ENCODE measurements at places on chromosomes 4 and X. TPM values are rescaled to one million over a fixed set of nuclear protein-coding genes. Genes with fewer than 3 reads are reported as not detected.

DNA sequence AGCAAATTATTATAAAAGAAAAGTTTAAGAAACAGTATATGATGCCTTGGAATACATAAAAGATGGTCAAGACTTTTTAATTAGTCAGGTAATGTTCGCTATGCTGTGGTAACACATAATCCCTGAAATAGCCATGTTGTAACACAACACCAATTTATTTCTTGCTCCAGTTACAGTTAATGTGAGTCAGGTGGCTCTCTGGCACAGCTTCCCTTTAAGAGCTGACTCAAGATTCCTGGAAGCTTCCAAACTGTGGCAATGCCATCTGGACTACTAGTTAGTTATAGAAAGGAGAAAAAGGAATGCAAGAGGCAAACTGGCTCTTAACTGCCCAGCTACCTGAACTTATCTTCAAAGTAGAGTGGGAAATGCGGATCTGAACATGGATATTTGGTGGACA, 210.5 kb downstream of the CHM start:
- no peak overlapping the region for H3K4me3 ChIP-seq
- no peaks in the 10 kb centered on the region for H3K36me3 ChIP-seq
- no peaks in the 10 kb centered on the region for H3K27me3 ChIP-seq
- no peak for DNase-seq

DNA sequence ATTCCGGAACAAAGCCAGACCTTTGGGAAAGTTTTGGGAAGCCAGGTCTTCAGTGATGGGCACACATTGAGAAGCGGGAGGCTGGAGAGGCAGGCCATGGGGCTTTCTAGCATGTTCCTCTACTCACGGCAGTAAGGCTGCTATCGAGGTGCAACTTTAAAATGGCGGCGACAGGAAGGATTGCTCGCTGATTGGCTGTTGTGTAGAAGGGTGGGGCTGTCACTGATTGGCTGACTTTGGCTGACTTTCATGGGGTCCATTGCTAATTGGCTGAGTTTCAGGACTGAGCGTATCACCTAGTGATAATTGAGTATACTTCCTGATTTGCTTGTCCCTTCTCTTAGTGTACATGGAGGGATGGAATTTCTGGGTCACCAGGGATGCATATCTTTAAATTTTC, 19.7 kb upstream of the GLOD5 start:
- no peaks in the 10 kb centered on the region for H3K36me3 ChIP-seq
- no peaks in the 10 kb centered on the region for H3K27me3 ChIP-seq
- no peak overlapping the region for H3K27ac ChIP-seq
- H3K4me3 ChIP-seq = no peak overlapping the region
- DNase-seq = no peak

DNA sequence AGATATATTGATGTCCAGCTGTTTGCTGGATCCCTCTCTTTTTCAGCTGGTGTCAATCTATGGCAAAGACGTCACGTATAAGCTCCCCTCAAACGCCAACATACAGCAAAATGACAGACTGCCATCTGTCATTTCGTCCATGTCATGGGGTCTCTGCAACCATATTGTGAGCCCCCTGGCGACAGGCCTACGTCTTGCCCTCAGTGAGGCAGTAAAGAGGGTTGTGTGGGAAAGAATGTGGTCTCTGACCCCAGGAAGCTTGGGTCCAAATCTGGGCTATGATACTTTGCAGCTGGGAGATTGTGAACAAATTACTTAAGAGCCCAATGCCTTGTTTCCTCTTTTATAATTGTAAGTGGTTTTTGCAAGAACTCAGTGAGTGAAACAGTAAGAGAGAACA, 7.4 kb downstream of the SUPT20HL2 start:
- no peaks in the 10 kb centered on the region for H3K27me3 ChIP-seq
- H3K27ac ChIP-seq = no peak overlapping the region
- no peaks in the 10 kb centered on the region for H3K36me3 ChIP-seq
- peaks cover 2% of the 10 kb centered on the region for H3K4me1 ChIP-seq
- no peak overlapping the region for H3K4me3 ChIP-seq

GRCh38 chr4:42570221-42570620, 86.7 kb downstream of the ATP8A1 start:
- no peak overlapping the region for H3K4me3 ChIP-seq
- no peaks in the 10 kb centered on the region for H3K4me1 ChIP-seq
- no peak for DNase-seq
- peaks cover 4% of the 10 kb centered on the region for H3K36me3 ChIP-seq
- peak overlapping the region; percentile 54 for H3K27ac ChIP-seq

DNA sequence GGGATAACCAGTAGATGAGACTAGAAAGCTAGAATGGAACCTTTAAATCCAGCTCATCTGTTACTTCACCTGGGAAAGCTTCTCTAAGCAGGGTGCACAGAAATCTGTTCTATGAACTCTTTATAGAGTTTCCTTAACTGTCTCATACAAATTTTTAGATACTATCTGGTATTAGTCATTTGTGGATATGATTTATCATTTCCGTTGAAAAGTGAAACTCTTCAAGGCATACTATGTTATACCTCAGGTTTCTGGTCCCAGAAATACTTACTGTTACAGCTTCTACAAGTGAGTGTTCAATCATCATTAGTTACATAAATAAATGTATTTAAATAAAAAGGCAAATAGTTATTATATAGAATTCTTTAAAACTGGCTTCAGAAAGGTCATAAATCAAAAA, 298.3 kb upstream of the AGA start:
- DNase-seq = no peak
- peaks cover 6% of the 10 kb centered on the region for H3K4me1 ChIP-seq
- H3K27ac ChIP-seq = no peak overlapping the region

DNA sequence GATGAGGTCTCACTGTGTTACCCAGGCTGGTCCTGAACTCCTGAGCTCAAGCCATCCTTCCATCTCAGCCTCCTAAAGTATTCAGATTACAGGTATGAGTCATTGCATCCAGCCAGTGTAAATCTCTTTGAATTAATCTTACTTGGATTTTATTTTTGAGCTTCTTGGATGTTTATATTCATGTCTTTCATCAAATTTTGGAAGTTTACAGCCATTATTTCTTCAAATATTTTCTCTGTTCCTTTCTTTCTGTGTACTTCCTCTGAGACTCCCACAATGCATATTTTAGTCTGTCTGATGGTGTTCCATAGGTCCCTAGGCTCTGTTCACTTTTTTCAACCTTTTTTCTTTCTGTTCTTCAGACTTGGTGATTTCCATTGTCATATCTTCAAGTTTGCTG, 34.9 kb downstream of the ZCCHC13 start:
- H3K4me3 ChIP-seq = no peak overlapping the region
- H3K27ac ChIP-seq = no peak overlapping the region
- peaks cover under 1% of the 10 kb centered on the region for H3K4me1 ChIP-seq
- H3K36me3 ChIP-seq = no peaks in the 10 kb centered on the region
- DNase-seq = no peak
- H3K27me3 ChIP-seq = no peaks in the 10 kb centered on the region

DNA sequence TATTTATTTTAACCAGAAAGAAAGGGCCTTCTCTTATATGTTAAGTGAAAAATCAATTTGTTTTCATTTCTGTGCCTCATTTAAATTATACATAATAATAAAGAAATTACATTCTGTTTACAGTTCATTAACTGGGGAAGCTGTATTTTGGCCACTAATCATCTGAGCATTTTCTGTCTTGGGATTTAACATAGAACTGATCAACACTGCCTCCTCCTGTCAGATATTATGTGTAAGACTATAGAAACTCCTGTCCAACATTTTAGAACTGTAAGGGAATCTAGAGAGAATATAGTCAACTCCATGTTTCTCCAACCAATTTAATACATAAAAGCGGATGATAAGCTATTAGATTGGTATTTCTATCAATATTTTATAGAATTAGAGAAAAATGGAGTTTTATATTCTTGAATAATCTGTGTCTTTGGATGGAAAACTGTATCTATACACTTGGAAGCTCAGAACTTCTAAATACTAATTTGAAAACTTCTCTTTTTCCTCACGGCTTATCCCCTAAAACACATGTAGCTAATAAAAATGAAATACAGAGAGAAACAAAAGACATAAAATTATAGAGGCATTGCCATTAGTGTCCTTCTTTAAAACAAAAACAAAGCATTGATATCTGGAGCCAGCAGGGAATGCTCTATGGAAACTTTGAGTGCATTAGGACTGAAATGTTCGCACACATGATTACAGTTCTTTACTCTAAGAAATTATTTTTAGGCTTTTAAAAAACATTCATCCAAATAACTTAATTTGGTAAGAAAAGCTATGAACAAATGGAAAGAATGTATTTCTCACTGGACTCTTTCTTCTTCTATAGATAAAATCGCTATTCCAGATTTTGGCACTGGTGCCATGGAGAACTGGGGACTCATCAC, 33.1 kb downstream of the ENPEP start:
- H3K27me3 ChIP-seq = no peaks in the 10 kb centered on the region
- DNase-seq = no peak
- H3K36me3 ChIP-seq = no peaks in the 10 kb centered on the region
- no peak overlapping the region for H3K27ac ChIP-seq
- H3K4me1 ChIP-seq = no peaks in the 10 kb centered on the region
- H3K4me3 ChIP-seq = no peak overlapping the region

DNA sequence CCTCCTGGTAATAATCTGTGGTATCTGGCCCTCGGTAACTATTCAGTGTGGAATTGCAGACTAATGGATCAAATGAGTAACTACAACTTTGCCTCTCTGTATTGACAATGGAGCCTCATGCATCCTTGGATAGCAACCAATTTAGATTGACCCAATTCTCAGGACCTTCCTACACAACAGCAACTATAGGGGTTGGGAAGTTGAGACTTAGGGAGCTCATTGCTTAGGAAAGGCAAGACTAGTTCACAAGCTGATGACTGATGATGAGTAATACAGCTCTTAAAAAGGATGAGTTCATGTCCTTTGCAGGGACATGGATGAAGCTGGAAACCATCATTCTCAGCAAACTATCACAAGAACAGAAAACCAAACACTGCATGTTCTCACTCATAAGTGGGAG, 47.5 kb upstream of the KLHL13 start:
- peaks cover 3% of the 10 kb centered on the region for H3K27me3 ChIP-seq
- H3K36me3 ChIP-seq = no peaks in the 10 kb centered on the region
- H3K27ac ChIP-seq = no peak overlapping the region

- no peaks in the 10 kb centered on the region for H3K27me3 ChIP-seq
- peak; percentile 38 for DNase-seq
- H3K4me3 ChIP-seq = no peak overlapping the region
- no peak overlapping the region for H3K27ac ChIP-seq
These were observed 58.2 kb upstream of the ZNF157 start for GRCh38 chrX:47311932-47312774.

- no peaks in the 10 kb centered on the region for H3K36me3 ChIP-seq
- no peak overlapping the region for H3K4me3 ChIP-seq
- H3K27ac ChIP-seq = no peak overlapping the region
These were observed 168.1 kb downstream of the EPHA5 start for GRCh38 chr4:65502131-65502701.

GRCh38 chr4:148064451-148064850, 332.6 kb downstream of the ARHGAP10 start:
- peaks cover 30% of the 10 kb centered on the region for H3K4me1 ChIP-seq
- no peak overlapping the region for H3K27ac ChIP-seq
- DNase-seq = no peak

DNA sequence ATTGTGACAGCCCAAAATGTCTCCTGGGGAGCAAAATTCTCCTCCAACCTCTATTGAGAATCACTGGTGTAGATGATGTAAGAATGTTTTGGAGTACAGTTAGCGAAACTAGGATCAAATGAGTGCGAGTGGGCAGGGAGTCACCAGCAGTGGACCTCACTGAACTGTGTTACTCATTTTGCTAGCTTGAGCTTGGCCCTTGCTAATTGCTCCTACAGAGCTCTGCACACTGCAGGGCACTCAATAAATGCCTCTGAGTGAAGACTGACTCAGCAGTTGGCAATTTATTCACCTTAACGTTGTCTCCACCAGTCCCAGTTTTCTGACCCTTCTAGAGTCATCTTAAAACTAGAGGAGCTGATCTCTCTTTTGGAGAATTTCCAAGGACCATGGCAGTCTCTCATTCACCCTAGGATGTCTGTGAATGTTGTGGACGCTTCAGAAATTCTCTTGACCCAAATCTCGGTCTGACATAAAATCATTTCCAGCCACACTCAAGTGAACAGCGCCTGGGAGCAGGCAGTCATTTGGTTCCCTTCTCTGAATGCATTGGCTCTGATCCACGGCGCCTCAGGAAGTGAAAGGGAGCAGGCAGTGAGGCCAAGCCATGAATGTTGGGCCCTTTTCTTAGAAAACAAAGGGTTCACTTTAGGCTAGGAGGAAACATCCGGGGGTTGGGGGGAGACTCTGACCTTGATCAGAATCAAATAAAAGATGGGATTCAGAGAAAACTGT, 148.1 kb downstream of the NWD2 start:
- H3K4me1 ChIP-seq = peaks cover 9% of the 10 kb centered on the region
- DNase-seq = no peak
- H3K36me3 ChIP-seq = no peaks in the 10 kb centered on the region
- peaks cover 16% of the 10 kb centered on the region for H3K27me3 ChIP-seq
- H3K4me3 ChIP-seq = no peak overlapping the region

DNA sequence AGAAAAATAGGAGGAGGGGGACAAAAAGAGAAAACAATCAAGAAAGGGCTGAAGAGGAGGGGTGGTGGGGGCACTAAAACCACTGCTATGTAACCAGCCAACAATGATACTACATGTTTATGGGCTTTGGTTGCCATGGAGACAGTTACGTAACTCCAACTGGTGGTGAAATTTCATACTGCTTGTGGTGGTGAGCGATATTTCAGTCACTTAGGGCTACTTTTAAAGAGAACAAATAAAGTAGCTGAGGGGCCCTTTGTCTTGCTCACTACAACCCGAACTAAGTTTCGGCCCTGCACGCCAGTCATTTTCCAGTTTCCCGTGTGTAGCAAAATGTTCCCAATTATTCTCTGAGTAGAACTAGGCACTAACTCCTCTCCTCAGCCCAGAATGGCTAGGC, 275.2 kb upstream of the EDA2R start:
- H3K27ac ChIP-seq = no peak overlapping the region
- no peak overlapping the region for H3K4me3 ChIP-seq
- DNase-seq = no peak
- peaks cover 3% of the 10 kb centered on the region for H3K27me3 ChIP-seq

DNA sequence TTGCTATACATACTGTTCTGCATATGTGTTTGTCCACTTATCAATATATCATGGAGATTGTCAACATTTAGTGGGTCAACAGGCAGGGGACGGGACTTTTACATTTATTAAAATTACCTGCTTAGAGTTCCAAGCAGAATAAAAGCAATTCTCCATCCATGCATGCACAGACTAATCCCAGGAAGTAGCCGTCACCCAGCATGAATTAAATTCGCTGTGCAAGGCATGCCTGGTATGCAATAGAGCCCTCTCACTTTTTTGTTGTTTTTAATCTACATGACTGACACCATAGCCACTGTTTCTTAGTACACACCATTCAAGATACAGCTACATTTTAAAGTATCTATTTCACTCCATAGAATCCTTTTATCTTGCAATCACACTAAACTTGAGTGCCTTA, 108.9 kb downstream of the USP46 start:
- H3K4me1 ChIP-seq = no peaks in the 10 kb centered on the region
- H3K4me3 ChIP-seq = no peak overlapping the region
- DNase-seq = no peak
- H3K27me3 ChIP-seq = peaks cover 20% of the 10 kb centered on the region

- no peaks in the 10 kb centered on the region for H3K36me3 ChIP-seq
- no peak overlapping the region for H3K4me3 ChIP-seq
- no peak overlapping the region for H3K27ac ChIP-seq
- DNase-seq = no peak
- H3K4me1 ChIP-seq = no peaks in the 10 kb centered on the region
- no peaks in the 10 kb centered on the region for H3K27me3 ChIP-seq
These were observed 121.9 kb upstream of the DMD start for GRCh38 chrX:33333271-33333670.

The LIAS gene
- 44.1 TPM for total RNA-seq

The KIAA0232 gene
- 14.7 TPM for total RNA-seq

The CDKL2 gene
- 0.84 TPM for total RNA-seq

The FREM3 gene
- not detected for total RNA-seq

The PPP1R2C gene
- total RNA-seq = not detected

The MFSD8 gene
- total RNA-seq = 15.6 TPM

The EMCN gene
- total RNA-seq = not detected

The TMA16 gene
- total RNA-seq = 48.4 TPM

Measured in activated naive CD8-positive, alpha-beta T cell treated with anti-CD3 and anti-CD28 coated beads for 36 hours (primary cell).